ENCODE measurements at places on chromosomes 11 and 22. TPM values are rescaled to one million over a fixed set of nuclear protein-coding genes. Genes with fewer than 3 reads are reported as not detected.

DNA sequence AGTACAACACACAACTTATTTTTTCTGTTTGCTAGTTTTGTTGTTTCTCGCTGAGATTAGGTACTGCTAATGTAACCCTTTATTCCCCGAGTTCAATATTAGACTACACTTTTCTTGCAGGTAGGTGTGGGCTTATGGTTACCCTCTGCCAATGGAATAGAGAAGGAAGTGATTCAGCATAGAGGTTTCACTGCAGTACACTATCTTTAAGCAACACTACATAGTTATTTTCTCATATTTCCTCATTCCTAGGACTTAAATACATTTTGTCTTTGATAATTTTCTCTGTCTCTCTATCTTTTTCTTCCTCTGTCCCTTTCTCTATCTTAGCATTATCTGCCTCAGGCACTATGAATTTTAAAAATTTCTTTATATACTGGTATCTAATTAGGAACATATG, 791.0 kb downstream of the FAM181B start:
- DNase-seq: no peak

- DNase-seq: peak; percentile 30
These were observed 3.8 kb downstream of the ALKBH8 start for GRCh38 chr11:107561688-107562087.

DNA sequence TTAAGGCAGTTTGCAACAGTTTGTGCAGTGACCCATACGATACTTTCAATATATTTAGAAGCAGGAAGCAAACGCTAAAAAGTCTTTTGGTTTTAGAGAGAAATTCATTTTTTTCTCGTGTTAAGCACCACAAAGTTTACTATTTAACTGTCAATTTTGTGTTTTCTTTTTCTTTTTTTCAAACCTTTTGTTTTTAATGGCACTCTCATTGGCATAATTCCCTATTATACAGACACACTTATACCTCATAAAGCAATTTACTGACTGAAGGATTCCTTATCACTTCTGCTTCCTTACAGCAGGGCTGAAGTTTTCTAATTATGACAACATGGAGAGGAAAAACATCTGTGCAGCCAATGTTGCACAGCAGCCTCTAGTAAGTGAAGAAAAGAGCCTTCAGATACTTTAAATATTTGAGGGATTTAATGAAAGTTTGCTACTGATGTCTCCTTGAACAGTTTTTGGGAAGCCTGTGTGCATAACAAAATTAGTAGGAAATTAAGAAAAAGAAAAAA, 2191.2 kb downstream of the LRRC4C start:
- no peak for DNase-seq

DNA sequence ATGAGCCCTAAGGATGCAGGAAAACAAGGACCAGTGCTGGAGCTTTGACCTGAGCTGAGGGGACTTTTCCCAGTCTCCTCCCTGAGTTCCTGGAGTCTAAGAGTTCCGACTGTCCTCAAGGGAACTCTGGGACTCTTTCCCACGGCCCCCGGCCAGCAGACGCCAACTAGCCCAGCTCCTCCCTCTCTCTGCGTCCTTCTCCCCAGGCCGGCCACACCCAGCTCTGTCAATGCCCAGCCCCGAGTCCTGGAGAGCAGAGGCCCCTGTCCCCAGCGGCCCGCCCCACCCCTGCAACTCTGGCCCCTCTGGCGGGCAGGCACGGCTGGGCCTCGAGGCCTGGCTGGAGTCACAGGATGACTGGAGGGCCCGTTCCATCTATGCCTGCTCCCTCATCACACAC, 29.8 kb downstream of the NECTIN1 start:
- DNase-seq: no peak

DNA sequence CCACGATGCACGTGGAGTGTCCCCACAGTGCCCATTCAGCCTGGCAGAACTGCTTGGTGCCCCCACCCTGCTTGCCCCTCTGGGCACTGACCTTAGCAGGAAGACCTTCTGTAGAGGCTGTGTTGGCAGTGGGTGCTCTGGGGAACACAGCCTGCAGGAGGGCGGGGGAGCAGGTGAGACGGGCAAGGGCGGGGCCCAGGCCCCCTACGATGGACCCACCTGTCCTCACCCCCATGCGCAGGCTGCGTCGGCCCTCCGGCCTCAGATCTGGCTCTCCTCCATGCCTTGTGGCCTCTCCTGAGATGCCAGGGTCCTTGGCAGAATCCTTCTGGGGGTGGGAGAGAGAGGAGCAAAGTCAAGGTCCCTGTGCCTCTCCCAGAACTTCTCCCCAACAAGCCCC, 10.9 kb downstream of the CDC42BPG start:
- no peak for DNase-seq

GRCh38 chr11:127233998-127234397, 233.4 kb upstream of the KIRREL3 start:
- no peak for DNase-seq

FJX1 gene
- 7.9 TPM for total RNA-seq

RAB38 gene
- 13.5 TPM for total RNA-seq

- no peak for DNase-seq
These were observed 89.4 kb downstream of the PACS1 start for GRCh38 chr11:66159324-66159984.

ASRGL1 gene
- 1.9 TPM for total RNA-seq

- no peak for DNase-seq
These were observed 50.2 kb downstream of the IGF2 start for GRCh38 chr11:2088746-2089535.

CD6 gene
- total RNA-seq: not detected

TYR gene
- total RNA-seq: 2.0 TPM

DNA sequence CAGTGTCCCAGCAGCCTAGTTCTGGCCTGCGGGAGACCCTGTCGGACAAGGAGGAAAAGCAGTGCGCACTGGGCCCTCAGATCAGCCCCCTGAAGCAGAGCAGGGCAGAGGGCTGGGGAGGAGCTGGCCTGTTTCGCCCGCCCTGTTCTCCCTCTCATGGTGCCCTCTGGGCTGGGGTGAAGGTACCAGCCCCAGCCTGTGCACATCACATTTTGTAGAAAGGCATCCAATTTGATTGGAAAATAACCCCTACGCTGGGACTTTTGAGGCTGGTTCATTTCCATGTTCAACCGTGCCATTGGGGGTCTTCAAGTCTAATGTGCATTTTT, 832 bp upstream of the NAP1L4 start:
- no peak for DNase-seq

DNA sequence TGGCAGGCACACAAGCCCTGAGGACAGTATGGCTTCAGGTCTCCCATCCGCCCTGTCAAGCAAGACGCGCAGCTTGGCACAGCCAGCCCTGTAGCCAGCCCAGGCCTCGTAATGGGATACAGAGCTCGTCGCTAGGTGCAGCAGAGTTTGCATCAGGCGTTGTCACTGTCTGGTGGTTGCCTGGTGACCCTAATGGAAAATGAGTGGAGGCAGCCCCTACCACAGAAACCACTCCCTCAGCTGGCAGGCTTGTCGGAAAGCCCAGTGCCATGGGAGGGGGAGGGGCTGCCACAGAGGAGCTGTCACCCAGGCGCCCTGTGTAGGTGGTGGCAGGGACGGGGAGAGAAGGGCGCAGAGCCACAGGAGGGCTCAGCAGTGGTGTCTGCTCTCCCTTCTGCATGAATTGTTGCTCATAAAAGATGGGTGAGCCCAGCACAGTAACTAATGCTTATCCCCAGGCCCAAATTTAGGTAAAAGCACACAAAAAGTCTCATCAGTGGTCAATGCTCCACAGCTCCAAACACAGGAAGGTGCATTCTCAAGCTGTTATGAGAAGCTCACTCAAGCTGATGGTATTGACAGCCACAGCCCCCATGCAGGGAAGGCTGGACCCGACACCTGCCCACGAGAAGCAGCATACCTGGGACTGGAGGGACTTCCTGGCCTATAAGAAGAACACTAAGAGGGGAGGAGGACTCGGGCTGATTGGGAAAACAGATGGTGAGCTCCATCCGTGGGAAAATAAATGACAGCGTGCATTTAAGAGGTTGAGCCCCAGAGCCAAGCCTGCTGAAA, 164.6 kb downstream of the ETS1 start:
- DNase-seq: no peak

DNA sequence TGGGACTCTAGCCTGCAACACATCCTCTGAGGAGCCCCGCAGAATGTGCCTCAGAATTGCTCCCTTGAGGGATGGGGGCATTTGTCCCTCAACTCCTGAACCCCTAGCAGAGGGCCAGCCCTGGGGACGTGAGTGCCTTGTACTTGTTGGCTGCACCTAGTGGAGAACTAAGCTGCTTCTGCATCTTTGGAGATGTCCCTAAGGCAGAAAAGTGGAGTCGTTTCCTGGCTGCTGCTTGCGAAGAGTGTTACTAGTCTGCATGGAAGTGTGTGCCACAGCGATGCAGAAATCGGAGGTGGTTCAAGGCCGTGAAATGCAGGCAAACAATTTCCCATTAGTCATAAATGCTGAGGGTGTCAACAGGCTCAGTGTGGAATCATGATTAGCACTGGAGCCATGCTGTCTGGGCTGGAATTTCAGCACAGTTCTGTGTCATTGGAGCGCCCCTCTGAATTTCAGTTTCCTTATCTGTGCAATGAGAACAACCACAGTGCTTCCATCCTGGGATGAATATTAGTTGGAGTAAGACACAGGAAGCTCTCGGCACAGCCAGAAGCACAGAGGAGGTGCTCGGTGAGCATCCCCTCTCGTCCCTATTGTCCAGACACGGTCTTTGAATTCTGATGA, 56.5 kb downstream of the MIAT start:
- DNase-seq: no peak

OR5W2 gene
- not detected for total RNA-seq

GPR83 gene
- total RNA-seq: not detected

GRCh38 chr11:93143800-93144199, 54.0 kb downstream of the SLC36A4 start:
- no peak for DNase-seq

TIMP3 gene
- total RNA-seq: 544 TPM

GAB4 gene
- not detected for total RNA-seq

DNA sequence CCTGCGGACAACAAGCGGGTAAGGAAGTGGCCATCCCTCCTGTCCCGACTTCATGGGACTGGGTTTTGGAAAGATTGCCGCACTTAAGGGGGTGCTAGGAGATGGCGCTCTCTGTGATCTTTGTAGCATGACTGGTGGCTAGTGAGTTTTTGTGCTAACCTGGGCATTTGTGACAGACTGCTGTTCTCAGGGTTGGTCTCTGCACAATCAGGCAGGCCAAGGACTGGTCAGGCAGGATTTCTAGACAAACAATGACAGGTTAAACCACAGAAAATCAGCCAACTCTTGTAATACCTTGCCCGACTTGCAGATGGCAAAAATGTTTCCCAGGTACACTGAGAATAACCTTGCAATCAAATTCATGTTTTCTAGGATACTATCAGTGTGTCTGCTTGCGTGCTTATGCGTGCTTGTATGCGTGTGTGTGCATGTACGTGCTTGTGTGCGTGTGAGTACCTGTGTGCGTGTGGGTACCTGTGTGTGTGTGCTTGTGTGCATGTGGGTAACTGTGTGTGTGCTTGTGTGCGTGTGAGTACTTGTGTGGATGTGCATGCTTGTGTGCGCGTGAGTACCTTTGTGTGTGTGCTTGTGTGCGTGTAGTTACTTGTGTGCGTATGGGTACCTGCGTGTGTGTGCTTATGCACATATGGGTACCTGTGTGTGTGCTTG, 25.6 kb upstream of the SORL1-AS1 start:
- DNase-seq: no peak

IGSF9B gene
- total RNA-seq: 0.96 TPM

DNA sequence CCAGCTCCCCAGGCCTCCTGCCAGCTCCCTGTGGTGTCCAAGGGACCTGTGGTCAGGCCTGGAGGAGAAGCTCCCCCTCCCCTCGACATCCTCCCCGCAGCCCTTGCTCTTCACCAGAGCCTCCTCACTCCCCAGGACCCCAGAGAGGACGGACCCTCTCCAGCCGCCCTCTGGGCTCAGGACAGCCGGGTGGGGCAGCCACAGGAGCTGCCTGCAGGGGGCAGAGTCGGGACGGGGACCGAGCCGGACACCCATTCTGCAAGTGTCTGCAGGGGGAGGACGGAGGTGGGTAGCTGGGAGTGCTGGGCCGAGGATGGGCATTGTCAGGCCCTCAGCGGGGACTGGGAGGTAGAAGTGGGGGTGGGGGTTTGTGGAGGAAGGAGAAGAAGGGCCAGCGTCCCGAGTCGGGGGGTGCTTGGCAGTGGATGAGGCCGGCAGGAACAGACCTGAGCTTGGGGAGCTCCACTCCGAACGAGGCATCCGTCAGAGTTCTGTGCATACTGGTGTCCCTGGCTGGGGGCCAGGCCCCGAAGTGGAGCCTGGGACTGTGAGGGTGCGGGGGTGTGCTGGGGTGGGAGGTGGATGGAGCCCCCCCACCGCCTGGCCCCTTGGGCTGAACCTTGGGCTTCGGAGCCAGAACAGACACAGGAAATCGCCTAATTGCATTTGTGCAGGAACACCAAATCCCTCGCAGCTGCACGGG, 15.2 kb downstream of the PRR33 start:
- peak; percentile 47 for DNase-seq

DNA sequence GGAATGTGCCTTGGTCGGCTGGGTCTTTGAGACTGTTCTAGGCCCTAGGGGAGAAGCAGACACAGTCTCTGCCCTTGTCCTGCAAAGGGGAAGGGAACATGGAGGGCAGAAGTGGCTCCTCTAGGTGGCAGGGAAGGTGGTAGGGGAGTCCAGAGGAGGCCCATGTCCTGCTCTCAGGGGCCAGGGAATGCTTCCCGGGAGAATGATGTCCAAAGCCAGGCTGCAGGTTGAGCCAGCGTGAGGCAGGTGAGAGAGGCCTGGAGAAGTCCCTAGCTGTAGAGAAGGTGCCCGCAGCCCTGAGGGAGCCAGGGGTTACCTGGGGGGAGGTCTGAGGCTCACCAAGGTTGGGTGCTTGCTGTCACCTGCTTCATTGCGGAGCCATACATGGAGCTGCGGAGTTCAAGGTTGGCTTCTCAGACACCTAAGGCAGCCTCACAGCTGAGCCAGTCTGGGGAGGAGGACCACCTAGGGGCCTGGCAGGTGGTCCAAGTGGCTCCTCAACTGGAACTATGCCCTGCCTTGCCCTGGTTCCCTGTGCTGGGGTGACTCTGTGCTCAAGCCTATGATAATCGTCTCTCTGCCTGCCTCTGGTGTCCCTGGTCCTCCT, 46.1 kb downstream of the SMIM38 start:
- DNase-seq: no peak

DDTL gene
- total RNA-seq: 1.9 TPM

APOA1 gene
- not detected for total RNA-seq

CCDC116 gene
- total RNA-seq: 0.10 TPM

NDUFV1 gene
- total RNA-seq: 251 TPM

GRCh38 chr11:74709175-74709574, 22.1 kb downstream of the CHRDL2 start:
- no peak for DNase-seq

GRCh38 chr11:79617561-79617960, 176.7 kb upstream of the TENM4 start:
- no peak for DNase-seq

DNA sequence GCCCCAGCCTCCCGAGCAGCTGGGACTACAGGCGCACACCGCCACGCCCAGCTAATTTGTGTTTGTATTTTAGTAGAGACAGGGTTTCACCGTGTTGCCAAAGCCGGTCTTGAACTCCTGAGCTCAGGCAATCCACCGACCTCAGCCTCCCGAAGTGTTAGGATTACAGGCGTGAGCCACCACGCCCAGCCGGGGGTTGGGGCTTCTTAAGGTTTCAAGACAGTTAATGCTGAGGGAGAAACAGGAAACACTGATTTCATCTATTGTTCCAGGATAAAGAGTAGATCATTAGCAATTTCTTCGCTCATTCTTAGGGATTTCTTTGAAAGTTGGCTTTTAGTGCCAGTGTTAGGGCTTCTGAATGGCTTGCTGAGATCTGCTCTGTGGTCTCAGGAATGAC, 21.2 kb upstream of the CLMP start:
- DNase-seq: no peak

PANX3 gene
- not detected for total RNA-seq

- DNase-seq: no peak
These were observed 411.0 kb upstream of the NARS2 start for GRCh38 chr11:78985663-78986062.

SLCO2B1 gene
- total RNA-seq: 0.60 TPM

All from RPMI7951 (cell line).